ENCODE measurements at places on chromosomes 7 and 10.
A peak's percentile ranks its signal among the peaks of the same experiment; 100 is the strongest.

DNA sequence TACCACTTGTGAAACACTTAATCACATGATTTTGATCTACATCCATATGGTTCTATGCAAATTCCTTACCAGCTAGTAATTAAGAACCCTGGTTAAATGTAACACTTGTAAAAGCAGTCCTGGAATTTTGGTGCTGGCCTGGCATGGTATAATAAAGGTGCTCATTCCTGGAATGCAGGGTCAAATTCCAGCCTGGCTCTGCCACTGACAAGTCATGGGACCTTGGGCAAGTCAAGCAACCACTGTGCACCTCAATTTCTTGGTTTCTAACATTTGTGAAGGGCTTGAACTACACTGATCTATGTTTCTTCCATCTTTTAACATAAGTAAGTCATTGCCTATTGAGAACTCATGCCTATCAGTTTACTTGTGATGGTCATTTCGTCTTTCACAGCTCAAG, 91.9 kb upstream of the PIK3CG start:
- no peak for DNase-seq

DNA sequence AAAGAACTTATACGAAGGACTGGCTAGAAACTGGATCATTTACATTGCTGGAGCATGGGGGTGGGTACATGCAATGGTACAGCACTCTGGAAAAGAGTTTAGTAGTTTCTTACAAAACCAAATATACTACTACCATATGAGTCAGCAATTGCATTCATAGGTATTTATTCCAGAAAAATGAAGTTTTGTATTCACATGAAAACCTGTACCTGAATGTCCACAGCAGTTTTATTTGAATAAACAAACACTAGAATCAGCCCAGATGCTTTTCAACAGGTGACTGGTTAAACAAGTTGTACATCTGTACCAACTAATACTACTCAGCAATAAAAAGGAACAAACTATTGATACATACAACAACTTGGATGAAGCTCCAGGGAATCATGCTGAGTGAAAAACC, 3.4 kb downstream of the SCIN start:
- DNase-seq: no peak

DNA sequence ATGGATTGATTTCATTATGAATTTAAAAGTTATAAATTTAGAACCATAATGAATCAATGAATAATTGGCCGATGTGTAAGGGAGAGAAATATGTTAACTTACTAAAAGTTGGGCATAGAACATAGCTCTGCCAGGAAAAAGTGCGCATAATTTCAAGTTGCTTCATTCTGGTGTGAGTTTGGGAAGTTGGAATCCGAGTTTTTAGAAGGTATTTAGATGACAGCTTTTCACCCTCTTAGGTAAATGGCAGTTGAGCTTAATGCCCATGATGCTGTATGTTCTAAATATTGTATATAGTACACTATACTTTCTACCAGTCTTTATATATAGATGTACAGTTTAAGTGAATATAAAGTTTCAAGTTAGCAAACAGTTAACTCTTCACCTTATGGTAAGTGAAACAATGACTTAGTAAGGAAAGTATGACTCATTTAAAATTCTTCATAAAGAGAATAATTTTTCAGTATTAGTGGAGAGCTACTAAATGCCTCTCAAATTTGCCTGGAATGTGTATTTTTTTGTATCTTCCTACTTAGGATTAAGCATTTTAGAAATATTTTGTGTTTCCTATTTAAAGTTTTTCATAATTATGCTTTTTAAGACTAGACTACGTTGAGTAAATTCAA, 1.6 kb downstream of the C1GALT1 start:
- DNase-seq: no peak

DNA sequence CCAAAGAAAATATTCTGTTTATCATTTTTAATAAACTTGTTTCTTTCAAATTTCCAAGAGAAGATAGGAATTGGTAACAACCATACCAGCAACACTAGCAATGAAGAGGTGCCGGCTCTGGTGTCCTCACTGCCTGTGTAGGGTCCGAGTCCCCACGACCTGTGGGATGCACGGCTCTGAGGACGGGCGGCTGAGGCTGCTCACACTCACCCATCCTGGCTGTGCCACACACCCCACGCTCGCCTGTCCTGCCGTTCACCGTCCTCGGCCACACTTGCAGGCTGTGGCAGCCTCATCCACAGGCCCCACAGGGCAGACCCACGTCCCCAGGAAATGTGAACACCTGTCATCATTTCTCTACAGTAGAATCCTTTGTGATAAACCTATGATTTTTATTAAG, 48.2 kb upstream of the DPYSL4 start:
- DNase-seq: no peak

GRCh38 chr10:72637398-72637857, 11.5 kb upstream of the MICU1 start:
- DNase-seq: no peak

DNA sequence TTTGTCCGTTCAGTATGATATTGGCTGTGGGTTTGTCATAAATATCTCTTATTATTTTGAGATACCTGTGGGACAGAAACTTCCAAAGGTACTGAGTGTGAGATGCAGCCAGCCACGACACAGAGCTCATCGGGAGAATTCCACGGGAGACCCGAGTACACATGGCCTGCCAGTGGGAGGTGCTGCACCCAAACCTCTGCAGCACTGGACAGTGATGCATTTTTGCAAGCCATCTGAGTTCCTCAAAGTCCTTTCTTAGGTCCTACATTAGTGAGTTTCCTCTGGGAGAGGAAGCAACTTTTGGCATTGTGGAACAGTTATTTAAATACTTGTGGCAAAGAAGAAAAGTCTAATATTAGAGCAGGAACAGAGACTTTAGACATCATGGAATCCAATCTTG, 77.5 kb downstream of the ARID5B start:
- no peak for DNase-seq

DNA sequence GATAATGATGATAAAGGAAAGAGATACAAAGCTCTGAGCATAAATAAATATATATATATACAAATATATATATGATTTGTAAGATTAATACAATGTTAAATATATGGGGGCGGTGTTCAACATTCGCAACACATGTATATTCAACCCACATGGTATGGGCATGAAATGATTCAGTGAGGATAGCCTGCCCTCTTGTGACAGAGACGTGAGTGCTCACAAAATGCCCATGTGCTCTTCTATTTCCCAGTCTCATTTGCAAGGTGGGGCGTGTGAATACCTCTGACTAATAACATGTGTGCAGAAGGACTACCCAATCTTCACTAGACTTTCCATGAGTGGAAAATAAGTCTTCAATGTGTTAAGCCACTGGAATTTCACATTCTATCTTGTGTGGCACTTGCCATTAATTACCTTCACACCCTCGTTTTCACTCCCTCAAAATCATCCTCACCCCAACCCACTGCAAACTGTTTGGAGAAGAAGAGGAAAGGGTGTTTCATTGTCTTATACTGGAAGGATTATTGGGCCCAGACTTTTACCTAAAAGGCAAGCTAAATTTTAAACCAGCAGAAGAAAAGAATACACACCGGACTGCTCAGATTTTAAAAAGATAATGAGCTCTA, 26.9 kb downstream of the ASAH2 start:
- no peak for DNase-seq

GRCh38 chr7:18900236-18900635, 217.2 kb downstream of the TWIST1 start:
- no peak for DNase-seq

DNA sequence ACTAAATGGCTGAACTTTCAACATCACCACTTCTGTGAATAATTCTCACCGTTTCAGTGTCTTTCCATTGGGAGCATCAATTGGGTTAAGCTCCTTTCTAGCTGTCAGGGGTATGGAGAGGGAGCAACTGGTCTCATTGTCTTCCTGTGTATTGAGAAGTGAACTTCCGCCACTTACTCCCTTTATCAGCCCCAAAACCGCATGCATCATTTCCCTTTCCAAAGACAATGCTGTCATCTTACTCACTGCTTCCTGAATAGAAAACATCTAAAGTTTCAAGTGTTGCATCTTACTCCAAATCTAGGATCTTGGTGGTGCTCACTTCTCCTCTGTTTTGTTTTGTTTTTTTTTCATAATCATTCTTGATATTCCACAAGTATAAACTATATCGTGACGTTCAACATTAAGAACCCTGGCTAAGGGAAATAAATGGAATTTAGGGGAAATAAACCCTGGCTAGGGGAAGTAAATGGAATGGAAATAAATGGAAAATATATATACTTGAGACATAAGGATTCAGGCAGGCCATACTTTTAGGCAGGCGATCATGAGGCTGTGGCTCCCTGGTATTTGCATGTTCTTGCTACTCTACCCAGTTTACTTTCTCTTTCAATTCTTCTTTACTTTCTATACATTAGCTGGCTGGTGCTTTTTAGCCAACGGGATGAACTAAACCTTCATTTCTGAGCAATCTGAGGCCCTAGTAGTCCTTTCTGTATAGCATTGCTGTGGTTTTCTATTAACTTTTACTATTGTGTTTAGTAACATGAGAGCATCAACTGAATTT, 371.9 kb downstream of the BMPER start:
- DNase-seq: no peak

DNA sequence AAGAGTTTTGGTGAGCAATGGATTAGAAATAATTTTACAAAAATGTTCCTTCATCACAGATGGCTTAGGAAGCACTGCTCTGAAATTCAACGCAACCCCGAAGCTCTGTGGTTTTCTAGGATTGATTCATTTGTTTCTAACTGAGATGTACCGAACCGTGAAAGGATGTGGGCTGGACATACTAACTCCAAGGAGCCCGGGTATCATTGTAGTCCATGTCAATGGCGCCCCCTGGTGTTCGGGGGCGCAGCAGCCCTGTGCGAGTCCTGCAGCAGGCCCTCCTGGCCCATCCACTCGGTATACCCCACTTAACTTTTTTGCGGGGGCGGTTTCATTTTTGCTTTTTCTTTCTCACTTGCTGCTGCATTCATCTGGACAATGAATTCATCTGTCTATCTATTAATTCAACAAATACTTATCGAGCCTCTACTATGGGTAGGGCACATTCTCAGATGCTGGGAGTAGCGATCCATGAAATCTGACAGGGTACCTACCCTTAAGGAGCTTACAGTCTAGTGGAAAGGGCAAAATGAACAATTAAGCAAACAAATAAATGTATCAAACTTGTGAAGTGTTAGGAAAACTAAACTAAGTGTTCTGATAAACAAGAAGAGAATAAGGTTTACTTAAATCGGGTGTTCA, 25.2 kb upstream of the ITPRID1 start:
- no peak for DNase-seq

GRCh38 chr7:28125431-28126409, 54.9 kb downstream of the JAZF1 start:
- no peak for DNase-seq

GRCh38 chr7:91962419-91962818, 21.8 kb downstream of the AKAP9 start:
- no peak for DNase-seq

DNA sequence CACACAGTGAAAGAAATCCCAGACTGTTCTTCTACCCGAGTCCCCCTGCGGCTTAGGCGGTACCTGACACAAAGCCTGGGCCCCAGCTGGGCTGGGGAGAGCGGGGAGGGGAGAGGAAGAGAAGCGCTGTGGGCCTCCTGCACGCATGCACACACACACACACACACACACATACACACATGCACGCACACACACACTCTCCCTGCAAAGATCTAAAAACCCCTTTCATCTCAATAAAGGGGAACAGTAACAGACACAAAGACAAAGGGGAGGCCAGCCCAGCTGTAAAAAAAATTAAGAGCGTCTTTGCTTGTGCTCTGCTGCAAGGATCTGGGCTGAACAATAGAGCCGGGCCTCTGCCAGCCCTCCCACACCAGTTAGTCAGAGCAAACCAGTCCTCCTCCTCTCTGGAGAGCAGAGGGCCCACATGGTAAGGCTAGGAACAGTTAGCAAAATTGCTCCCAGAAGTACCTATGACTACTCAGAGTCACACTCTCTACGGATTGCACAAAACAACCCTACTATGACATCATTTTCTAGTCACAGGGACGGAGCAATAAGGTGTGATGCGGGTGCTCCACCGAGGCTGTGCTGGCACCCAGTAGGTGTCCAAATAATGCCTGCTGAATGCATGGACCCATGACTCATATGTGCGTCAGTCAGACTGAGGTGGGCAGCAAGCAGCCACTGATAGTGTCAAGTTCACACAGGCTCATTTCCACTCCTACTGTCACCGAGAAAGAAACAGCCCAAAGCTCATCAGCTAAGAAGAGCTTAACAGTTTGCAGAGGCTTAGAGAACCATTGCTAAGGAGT, 9.2 kb downstream of the ITPRIP start:
- peak; percentile 43 for DNase-seq

- DNase-seq: no peak
These were observed 86.6 kb downstream of the ADARB2 start for GRCh38 chr10:1650542-1651269.

DNA sequence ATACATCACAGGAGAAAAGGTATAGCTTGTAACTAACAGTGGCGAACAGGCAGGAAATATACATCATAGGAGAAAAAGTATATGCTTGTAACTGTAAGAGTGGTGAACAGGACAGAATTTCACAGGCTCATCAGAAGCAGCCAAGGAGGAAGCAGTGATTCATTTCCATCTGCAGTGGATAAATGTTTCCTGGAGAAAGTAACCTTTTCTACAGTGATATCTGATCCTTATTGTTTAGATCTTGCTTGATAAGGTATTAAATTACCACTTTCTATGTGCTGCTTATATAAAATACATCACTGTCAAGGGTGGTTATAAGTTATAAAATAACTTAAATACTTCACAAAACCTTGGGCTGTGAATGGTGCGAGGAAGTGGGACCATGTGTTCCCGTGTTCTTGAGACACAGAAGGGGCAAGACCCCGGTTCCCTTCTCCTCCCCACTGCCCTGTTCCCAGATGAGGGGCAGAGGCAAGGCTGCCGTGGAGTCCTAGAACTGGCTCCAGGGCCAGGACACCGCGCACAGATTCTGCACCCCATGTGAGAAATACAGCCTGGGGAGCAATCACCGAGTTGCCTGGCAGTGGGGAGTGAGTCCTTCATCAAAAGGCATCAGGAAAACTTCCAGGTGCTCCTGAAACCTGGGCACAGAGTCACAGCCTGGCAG, 135.2 kb downstream of the DIP2C start:
- no peak for DNase-seq

GRCh38 chr7:142379201-142379885, 121.5 kb upstream of the PRSS58 start:
- no peak for DNase-seq

All from stimulated activated CD8-positive, alpha-beta memory T cell treated with anti-CD3 and anti-CD28 coated beads, Interleukin-4, amount 100 ng/mL, for 4 hours (primary cell).